ENCODE measurements at places on chromosomes 7 and 10. TPM values are rescaled to one million over a fixed set of nuclear protein-coding genes. Genes with fewer than 3 reads are reported as not detected.

- no peak for DNase-seq
- H3K4me3 ChIP-seq: no peak overlapping the region
- no peaks in the 10 kb centered on the region for H3K4me1 ChIP-seq
- H3K36me3 ChIP-seq: peaks cover 40% of the 10 kb centered on the region
Observed at GRCh38 chr10:101660256-101660655, 34.7 kb downstream of the FBXW4 start.

DNA sequence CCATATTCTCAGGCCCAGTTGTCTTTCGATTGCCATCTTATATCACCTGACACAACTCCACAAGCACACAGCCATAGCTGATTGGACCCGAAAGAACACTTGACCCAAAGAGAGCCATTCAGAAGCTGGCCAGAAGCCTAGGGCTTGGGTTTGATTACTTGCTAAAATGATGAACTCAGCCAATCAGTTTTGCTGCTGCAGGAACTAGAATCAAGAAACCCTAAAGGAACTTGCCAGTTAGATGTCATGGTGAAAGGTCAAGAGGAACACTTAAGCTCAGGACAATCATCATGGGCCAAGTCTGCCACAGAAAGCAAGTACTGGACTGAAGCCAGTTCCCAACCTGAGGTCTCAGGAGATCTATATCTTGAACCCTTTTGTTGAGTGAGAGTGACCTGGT is 150.0 kb downstream of the SGMS1 start:
- peaks cover 23% of the 10 kb centered on the region for H3K4me1 ChIP-seq
- no peak overlapping the region for H3K4me3 ChIP-seq
- no peaks in the 10 kb centered on the region for H3K36me3 ChIP-seq
- no peak overlapping the region for H3K27ac ChIP-seq
- no peaks in the 10 kb centered on the region for H3K27me3 ChIP-seq

DNA sequence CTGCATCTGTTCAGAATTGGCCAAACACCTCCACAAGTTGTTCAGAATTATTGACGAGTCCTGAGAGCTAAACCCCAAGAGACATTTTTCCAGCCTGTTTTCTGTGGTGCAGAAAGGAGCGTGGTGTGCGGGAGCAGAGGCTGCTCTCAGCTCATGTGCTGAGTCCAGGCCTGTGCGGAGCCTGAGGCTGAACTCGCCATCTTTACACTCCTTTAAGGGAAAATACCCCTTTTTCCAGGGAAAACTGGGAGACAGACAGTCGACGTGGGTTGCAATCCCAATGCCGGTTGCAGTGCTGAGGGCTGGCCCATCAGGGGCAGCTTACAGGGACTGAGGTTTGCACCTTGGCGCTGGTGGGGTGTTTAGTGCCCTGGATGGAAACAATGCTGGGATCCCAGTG is 112.2 kb downstream of the ADARB2 start:
- H3K36me3 ChIP-seq: no peaks in the 10 kb centered on the region
- no peak overlapping the region for H3K4me3 ChIP-seq
- H3K4me1 ChIP-seq: peaks cover 3% of the 10 kb centered on the region
- no peak for DNase-seq
- peaks cover 6% of the 10 kb centered on the region for H3K27me3 ChIP-seq
- H3K27ac ChIP-seq: no peak overlapping the region

GRCh38 chr10:106380706-106381105 is 783.8 kb downstream of the SORCS1 start:
- no peak overlapping the region for H3K27ac ChIP-seq
- no peak for DNase-seq
- no peak overlapping the region for H3K4me3 ChIP-seq
- H3K27me3 ChIP-seq: peaks cover 4% of the 10 kb centered on the region

DNA sequence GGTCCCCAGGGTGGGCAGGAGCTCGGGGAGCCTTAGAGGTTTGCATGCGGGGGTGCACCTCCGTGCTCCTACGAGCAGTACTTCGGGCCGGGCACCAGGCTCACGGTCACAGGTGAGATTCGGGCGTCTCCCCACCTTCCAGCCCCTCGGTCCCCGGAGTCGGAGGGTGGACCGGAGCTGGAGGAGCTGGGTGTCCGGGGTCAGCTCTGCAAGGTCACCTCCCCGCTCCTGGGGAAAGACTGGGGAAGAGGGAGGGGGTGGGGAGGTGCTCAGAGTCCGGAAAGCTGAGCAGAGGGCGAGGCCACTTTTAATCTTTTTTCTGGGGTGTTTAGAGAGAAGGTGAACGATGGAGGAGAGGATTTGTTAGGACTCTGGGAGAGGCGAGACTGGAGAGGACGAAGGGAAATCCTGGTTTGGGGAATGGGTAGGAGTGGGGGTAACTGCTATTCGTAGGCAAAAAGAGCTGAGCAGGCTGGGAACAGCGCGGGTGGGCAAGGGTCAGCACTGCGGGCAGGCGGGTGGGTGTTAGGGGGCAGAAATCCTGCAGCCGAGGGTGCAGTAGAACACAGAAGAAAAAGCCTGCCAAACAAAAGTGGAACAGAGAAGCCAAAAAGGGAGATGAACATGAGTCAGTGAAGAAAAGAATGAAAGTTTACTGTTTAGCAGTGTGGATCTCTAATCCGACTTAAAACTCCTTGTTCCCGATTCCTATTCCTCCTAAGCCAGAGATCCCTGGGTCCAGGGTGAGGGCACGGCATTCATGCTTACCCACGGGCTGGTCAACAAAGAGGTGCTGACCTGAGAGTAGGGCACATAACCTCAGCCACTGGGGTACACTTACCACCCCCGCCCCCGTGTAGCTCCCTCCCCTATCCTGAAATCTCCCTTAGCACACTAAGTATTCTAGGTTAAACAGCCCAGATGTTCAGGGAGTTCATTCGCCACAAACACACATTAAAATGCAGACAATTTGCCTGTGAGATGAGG is 26.9 kb downstream of the PRSS2 start:
- peaks cover 14% of the 10 kb centered on the region for H3K4me1 ChIP-seq
- H3K4me3 ChIP-seq: peak overlapping the region; percentile 57
- H3K27ac ChIP-seq: no peak overlapping the region
- peaks cover 93% of the 10 kb centered on the region for H3K27me3 ChIP-seq
- H3K36me3 ChIP-seq: no peaks in the 10 kb centered on the region

The ZNF777 gene
- total RNA-seq: 18.5 TPM

The RPEL1 gene
- total RNA-seq: not detected

The NME8 gene
- 0.86 TPM for total RNA-seq

The HECTD2 gene
- total RNA-seq: 19.4 TPM

DNA sequence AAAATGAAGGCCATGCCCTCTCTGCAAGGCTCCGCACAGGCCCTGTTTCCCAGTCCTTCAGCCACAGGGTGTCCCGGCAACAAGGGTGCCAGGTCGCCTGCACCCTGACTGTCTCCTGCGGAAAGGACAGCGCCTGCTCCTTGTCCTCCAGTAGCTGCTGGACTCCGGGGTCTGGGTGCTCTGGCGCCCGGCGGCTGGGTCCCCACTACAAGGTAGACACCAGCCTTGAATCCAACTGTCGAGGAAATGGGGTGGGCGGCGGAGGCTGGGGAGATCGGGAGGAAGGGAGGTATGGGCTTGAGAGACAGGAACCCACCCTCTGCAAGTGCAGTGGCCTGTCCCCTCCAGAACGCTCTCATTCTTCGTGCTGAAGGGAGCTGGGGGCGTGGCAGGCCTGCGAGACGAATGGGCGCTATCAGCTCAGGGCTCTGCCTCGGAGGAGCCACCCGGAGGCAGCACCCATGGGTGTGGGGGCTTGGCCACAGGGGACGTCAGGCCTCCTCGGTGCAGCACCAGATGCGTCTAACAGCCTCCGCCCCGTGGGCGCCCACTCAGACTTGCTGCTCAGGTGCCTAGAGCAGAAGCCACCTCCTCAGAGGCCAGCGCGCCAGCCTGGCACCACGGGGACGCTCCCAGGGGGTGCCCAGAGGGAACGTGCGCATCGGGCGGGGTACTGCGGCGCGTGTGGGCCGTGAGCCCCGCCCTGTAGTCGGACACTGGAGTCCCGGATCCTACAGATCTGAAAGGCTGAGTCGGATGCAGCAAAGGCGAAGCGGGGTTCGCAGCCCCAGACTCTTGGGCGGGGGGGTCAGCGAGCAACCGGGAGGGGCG is 15.6 kb downstream of the ADAM8 start:
- peak overlapping the region; percentile 68 for H3K4me3 ChIP-seq
- no peak overlapping the region for H3K27ac ChIP-seq
- H3K27me3 ChIP-seq: peaks cover 19% of the 10 kb centered on the region
- H3K4me1 ChIP-seq: peaks cover 11% of the 10 kb centered on the region

DNA sequence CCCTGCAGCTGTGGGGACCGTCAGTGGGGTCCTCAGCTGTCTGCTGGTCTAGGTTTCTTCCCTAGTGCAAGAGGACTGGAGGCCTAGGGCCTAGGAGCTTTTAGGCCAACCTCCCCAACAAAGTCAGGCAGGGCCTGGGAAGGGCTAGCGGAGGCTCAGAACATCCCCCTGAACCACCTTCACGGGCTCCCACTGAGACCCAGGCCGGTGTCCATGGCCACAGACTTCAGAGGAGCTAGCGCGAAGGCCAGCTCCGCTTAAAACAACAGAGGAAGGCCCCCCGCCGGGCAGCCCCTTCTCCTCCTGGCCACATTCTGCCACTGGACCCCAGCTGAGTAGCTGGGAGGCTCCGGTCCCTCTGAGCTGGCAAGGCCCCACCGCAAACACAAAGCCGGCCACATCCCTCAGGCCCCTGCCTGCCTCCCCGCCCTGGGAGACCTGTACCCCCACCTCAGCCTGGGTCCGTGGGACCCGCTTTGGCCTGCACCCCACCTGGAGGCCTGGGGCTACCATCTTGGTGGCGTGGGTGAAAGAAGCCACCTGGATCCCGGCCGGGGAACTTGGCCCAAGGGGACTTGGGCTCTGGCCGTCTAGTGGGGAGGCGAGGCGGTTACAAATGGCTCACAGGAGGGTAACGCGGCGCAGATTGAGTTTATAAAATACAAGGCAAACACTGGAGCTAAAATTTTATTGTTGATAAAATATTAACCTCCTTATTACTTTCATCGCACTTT is 5.4 kb upstream of the UNCX start:
- H3K27ac ChIP-seq: no peak overlapping the region
- DNase-seq: no peak
- peaks cover 91% of the 10 kb centered on the region for H3K27me3 ChIP-seq
- H3K4me1 ChIP-seq: peaks cover 8% of the 10 kb centered on the region
- no peak overlapping the region for H3K4me3 ChIP-seq
- no peaks in the 10 kb centered on the region for H3K36me3 ChIP-seq

GRCh38 chr7:29485339-29486190 is 78.1 kb upstream of the PRR15 start:
- H3K4me1 ChIP-seq: peaks cover 77% of the 10 kb centered on the region
- H3K36me3 ChIP-seq: no peaks in the 10 kb centered on the region
- no peak overlapping the region for H3K4me3 ChIP-seq
- peak overlapping the region; percentile 70 for H3K27ac ChIP-seq
- H3K27me3 ChIP-seq: no peaks in the 10 kb centered on the region
- no peak for DNase-seq

The LRRC18 gene
- not detected for total RNA-seq

The OPN1SW gene
- total RNA-seq: not detected

DNA sequence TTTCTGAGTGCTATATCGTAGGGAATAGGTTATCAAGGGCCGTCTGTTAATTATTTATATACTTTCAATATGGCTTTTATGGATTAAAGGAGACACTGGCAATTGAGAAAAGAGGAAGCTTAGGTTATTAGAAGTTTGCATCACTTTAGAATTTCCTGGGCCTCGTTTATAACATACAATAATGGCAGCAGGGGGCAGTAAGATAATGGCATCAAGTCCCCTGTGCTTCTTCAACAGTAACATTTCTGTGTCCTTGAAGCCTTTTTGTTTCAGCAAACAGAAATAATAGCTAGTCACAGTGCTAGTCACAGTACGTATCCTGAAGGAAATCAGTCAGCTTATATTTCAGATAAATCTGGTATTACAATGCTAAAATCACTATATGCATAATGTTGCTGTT is 41.9 kb downstream of the SPAM1 start:
- H3K4me1 ChIP-seq: no peaks in the 10 kb centered on the region
- no peaks in the 10 kb centered on the region for H3K36me3 ChIP-seq

The FAM221A gene
- 16.9 TPM for total RNA-seq

DNA sequence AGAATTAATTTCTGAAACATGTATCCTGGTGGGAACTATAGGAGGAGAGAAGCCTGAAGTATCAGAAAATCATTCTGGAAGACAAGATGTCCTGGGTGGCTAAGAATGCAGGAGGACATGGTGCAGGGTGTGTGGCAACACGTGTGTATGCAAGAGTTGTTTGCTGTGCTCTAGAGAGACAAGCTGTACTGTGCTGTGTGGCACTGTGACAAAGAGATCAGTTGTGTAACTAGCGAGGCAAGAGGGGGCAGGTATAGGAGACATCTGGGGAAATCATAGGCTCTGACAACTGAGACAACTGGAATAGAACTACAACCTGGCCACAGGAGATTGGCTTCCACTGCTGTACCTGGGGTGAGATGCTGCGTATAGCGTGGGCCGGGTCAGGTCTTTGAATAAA is 9.3 kb downstream of the ITGA8 start:
- H3K4me1 ChIP-seq: peaks cover 5% of the 10 kb centered on the region
- H3K36me3 ChIP-seq: no peaks in the 10 kb centered on the region
- no peak for DNase-seq

DNA sequence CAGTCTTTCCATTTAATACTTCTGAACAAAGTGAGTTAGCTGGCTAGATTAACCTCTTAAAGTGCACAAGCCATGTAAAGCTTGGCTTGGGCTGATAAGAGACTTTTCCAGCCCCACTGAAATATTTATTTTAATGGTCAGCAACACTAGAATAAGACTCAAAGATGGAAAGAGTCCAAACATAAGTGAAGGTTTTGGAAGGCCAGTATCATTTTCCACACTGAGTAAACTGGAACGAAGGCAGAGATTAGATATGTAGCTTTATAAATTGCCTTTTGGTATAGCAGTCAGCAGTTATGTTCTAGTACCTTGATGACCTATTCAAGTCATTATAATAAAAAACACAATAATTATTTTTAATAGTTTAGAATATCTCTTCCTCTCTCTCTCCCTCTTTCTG is 102.2 kb downstream of the HDAC9 start:
- peak overlapping the region; percentile 53 for H3K27ac ChIP-seq
- H3K4me3 ChIP-seq: no peak overlapping the region
- no peak for DNase-seq
- peaks cover 24% of the 10 kb centered on the region for H3K4me1 ChIP-seq
- no peaks in the 10 kb centered on the region for H3K27me3 ChIP-seq

GRCh38 chr7:150400788-150401423 is 21.8 kb downstream of the ZNF775 start:
- H3K4me3 ChIP-seq: no peak overlapping the region
- no peaks in the 10 kb centered on the region for H3K27me3 ChIP-seq
- no peak for DNase-seq
- no peak overlapping the region for H3K27ac ChIP-seq
- peaks cover 47% of the 10 kb centered on the region for H3K4me1 ChIP-seq

- H3K27ac ChIP-seq: no peak overlapping the region
- no peak overlapping the region for H3K4me3 ChIP-seq
- H3K36me3 ChIP-seq: peaks cover 2% of the 10 kb centered on the region
- peaks cover 3% of the 10 kb centered on the region for H3K4me1 ChIP-seq
Observed at GRCh38 chr7:116877443-116878217, 15.2 kb downstream of the CAPZA2 start.

The CYP2E1 gene
- total RNA-seq: 3.5 TPM

DNA sequence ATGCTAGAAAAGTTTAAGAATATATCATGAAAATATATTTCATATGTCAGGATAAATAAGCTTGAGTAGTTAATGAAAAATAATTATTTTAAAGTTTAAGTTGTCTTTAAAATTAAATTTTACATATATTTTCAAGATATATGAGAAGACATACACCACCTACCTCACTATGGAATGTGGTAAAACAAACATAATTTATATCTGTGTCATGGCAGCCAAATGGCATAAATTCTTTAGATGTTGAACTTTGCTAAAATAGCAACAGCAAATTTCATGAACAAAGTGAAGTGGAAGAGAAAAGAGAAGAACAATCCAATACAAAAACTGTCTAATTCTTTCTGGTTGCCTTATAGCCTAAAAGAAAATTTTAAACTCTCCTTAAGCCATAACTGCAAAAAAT is 39.6 kb upstream of the SLC16A12 start:
- H3K27ac ChIP-seq: peak overlapping the region; percentile 12
- peaks cover 12% of the 10 kb centered on the region for H3K36me3 ChIP-seq
- H3K27me3 ChIP-seq: no peaks in the 10 kb centered on the region
- peaks cover 9% of the 10 kb centered on the region for H3K4me1 ChIP-seq

All from mesothelial cell of epicardium (in vitro differentiated cells).